ENCODE measurements at places on chromosomes 12 and 14.
A peak's percentile ranks its signal among the peaks of the same experiment; 100 is the strongest.

DNA sequence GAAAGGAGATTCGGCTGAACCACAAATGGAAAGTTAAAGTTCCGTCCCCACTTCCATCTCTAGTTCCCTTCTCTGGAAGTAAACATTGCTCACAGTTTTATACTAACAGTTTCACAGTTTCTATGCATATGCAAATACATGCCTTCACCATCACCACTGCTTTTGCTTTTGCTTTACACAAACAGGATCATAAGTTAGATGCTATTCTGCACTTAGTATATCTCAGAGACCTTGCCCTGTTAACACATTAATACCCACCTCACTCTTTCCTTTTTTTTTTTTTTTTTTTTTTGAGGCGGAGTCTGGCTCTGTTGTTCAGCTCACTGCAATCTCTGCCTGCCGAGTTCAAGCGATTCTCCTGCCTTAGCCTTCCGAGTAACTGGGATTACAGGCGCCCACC is 890 bp downstream of the TEP1 start:
- DNase-seq = no peak

- DNase-seq = no peak
Observed at GRCh38 chr14:102751088-102751487, 26.2 kb upstream of the TRAF3 start.

GRCh38 chr14:91328313-91329050 is 84.0 kb upstream of the GPR68 start:
- DNase-seq = no peak

DNA sequence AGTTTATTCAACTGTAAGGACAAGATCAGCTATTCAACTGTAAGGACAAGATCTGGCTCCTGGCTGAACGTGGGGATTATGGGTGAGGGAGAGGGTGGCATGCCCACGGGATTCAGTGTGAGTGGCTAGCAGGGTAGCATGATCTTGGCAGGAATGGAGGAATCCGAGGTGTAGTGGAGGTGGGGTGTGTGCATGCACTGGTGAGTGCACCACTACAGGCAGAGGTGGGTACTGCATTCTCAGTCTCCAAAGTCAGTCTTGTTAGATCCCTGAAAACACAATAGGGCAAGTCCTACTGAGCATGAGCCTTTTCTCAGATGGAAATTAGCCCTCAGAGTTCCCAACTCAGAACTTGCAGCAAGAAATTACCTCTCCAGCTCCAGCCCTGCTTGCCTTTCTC is 32.2 kb upstream of the DCD start:
- no peak for DNase-seq

GRCh38 chr12:20220339-20220738 is 148.0 kb upstream of the PDE3A start:
- no peak for DNase-seq

- DNase-seq = no peak
Observed at GRCh38 chr14:23580152-23580926, 1.7 kb upstream of the JPH4 start.

DNA sequence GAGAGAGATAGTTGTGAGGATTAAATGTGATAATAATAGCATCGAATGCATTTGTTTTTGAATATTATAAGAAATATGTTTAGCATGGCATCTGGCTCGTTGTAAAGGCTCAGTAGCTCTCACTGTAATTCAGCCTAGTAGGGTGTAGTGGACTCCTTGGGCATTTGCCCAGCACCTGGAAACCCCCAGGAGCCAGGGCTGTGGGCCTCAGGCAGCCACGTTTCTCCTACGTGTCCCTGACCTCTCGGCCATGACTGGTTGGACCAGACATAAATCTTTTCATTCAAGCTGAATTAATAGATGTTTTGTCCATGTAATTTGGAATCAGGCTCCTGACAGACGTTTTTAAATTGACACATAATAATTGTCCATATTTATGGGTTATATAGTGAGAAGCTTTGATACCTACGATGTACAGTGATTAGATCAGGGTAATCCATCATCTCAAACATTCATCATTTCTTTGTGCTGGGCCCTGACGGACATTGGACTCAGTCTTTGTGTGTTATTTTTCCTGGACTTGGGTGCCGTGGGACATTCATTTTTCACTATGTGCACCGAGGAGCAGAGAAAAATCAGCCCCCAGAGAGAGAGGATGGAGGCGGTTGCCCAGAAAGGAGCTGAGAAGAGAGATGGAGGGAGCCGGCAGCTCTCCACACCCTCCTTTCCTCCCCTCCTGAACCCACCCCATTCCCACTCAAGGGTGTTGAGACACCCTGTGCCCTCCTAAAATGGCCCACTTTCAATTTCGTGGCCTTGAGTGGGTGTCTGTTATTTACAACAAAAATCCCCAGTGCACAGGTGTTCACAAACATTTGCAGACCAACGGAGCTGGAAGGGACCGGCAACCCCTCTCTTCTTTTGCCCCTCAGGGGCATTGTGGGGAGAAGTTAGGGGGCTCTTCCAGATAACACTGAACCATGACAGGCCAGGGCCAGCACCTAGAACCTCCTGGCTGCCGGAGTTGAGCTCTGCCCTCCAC is 296.4 kb downstream of the DPF3 start:
- DNase-seq = no peak

- no peak for DNase-seq
Observed at GRCh38 chr14:103684471-103684870, 30.8 kb downstream of the XRCC3 start.

GRCh38 chr12:461425-461824 is 1.7 kb downstream of the B4GALNT3 start:
- no peak for DNase-seq

GRCh38 chr12:120534703-120535655 is 823 bp downstream of the RNF10 start:
- DNase-seq = no peak

DNA sequence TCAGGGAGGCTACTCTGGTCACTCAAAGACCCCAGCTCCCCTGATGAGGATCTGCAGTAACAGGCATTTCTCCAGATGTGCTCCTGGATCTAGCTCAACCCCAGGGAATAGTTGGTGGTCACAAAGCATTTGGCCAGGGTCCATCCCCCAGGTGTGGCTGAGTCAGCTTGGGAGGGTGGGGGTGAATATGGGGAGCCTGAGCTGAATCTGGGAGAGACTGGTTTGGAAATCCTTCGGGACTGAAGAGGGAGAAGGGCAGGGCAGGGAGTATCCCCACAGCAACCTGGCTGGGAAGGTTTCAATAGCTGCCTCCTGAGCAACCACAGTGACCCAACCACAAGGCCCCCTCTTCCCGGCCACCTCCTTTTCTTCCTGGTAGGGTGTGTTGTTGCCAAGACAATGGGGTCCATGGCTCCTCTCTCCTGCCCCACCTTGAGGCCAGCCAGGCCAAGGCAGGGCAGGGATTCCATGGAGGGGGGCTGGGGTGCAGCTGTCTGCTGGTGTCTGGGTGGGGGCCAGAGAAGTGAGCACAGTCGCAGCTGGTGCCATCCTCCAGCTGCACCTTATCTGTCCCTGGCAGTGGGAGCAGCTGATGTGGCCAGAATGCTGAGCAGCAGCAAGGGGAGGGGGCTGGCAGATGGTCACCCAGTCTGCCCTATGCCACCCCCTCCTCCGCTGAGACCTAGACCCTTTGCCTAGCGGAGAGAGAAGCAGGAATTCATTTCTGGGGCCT is 5.5 kb downstream of the ASIC1 start:
- peak; percentile 34 for DNase-seq

- no peak for DNase-seq
Observed at GRCh38 chr14:50038398-50039119, 77.8 kb downstream of the VCPKMT start.

- DNase-seq = no peak
Observed at GRCh38 chr14:82757776-82758175, 1224.1 kb upstream of the SEL1L start.

DNA sequence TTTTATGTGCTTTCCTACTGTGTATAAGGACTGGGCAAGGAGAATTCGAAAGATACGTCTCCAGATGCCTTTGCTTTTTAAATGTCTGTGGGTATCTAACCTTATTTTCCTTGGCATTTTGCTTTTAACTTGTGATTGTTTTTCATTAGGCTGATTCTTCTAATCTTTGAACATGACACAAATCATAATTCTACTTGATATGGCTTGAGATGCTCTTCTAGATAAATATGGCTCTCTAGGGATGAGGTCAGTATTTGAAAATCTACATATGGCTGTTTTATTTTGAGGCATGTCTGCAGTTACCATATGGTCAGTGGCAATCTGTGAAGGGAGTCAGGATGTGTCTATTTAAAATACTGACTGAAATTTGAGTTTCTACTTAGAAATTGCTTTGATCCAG is 139.2 kb downstream of the SLC2A13 start:
- no peak for DNase-seq

DNA sequence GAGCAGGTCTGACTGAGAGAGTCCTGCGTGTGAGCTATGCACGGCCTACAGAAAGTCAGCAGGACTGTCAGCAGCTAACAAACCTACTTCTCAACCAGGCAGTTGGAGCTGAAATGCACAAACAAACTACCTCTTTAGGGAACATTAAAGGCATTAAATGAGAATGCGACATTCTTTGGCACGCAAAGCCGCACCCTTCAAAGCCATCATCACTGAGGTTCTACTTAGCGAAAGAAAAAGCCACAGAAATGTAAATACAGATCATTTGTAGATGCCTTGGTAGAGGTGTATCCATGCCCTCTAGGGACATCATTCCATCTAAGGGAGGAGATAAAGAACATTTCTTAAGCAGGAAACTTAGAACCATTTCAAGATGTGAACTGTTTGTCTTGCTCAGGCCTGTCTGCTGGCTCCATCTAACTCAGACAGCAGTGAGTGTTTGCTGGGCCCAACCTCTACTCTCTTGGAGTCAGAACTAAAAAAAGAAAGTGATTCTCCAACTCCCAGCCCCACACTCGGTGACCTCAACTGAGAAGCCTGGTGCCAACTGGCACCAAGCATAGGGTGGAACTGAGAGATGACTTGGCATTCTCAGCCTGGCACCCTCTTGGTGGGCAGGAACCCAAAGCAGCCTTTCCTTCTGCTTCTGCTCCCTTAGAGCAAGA is 63.5 kb upstream of the MBIP start:
- DNase-seq = no peak

GRCh38 chr12:104000807-104001434 is 35.2 kb downstream of the TDG start:
- no peak for DNase-seq

DNA sequence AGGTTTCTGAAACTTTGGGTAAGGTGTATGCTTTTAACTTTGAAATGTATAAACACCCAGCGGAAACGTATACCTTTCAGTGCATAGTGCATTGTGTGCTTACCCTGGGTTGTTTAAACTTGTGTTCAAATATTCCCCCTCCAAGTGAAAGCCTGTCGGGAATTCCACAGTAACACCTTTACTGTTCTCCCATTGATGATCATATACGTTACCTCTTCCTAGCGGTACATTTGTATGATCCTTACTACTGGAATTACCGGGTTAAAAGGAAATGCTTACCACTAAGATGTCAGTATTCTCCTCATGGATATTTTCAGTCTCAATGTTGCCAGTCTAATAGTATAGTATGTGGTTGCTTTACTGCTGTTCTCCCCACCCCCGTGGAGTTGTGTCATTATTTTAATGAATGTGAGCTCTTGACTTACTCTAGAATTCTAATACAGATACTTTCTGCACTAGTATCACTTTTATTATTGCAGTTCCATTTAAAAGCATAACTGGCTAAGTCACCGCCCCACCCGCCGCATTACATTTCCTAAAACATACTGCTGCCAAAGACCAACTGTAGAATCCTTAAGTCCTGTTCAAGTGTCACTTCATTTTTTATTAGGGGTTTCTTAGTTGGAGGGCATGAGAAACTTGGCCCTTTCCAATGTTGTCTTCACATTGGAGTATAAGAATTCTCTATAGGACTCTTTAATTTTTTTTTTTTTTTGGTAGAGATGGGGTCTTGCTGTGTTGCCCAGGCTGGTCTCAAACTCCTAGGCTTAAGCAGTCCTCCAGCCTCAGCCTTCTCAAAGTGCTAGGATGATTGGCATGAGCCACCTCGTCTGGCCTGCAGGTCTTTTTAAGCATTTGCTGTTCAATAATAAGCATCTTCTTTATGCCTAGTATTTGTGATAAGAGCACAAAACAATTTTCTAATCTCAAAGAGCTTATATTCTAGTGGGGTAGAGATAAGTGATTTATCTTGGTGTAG is 24.9 kb downstream of the NUDT4 start:
- DNase-seq = no peak

- peak; percentile 5 for DNase-seq
Observed at GRCh38 chr14:72883961-72884360, 9.9 kb downstream of the DPF3 start.

DNA sequence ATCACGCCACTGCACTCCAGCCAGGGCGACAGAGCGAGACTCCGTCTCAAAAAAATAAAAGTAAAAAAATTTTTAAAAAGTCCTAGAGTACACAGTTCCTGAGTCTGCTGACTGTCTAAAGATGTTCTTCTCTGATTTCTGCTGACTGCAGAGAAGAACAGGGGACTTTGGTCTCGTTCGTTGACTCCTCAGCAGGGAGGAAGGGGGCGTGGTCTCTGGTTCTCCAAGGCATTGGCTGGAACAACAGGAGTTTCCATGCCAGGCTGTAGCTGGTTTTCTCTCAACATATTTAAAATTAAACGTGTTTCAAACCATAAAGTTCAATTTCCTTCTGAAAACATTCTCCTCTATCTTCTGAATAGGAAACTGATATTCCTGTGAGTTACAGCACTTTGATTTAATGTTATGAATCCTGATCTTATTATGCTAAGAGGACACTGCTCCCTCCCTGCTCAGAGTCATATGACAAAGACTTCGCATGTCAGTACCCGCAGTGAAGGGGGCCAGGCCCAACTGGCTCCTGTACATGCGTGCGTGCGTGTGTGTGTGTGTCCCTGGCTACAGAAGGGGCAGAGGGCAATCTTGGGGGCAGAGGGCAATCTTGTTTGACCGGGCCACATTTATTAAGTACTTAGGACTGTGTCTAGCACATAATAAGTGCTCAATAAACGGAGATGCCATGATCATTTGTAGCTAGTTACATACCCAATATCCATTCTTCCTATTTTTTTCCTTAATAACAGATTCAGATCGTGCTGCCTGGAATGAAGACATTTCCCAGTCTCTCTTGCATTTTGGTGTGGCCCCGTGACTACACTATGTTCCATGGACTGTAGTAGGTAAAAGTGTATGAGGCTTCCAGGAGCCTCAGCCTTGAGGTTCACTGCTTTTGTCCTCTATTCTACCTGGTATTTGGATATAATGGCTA is 16.5 kb upstream of the HNF1A start:
- no peak for DNase-seq

GRCh38 chr14:103136388-103137271 is 13.4 kb downstream of the TNFAIP2 start:
- DNase-seq = no peak

DNA sequence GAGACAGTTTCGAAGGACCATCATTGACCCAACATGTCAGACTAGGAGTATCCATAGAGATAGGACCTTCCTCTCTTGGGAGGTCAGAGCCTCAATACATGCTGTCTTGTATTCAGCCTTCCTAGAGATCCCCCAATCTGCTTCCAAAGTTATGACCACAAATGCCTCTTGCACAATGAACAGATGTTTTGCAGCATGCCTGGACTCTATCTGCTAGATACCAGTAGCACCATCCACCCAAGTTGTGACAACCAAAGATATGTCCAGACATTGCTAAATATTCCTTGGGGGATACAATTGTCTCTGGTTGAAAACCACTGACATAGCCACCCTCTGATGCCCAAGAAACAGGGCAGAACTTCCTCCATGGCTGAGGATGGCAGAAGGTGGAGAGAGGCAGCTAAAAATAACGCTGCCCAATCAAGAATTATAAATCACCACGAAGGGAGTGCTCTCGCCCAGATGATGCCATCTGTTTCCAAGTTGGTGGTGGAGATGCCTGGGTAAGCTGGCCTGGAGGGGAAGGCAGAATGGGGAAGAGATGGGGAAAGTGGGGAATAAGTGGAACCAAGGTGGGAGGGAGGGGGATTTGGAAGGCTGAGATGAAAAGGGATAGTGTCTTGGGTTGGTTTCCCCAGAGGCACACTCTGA is 42.9 kb upstream of the NOS1 start:
- DNase-seq = no peak

Measured in amygdala (tissue), 56 donors.